Endodermal cell (in vitro differentiated cells): ENCODE measurements at places on chromosomes 6 and 20. TPM values are rescaled to one million over a fixed set of nuclear protein-coding genes. Genes with fewer than 3 reads are reported as not detected.
A peak's percentile ranks its signal among the peaks of the same experiment; 100 is the strongest.

Gene C6orf58
- total RNA-seq = 0.32 TPM in 1 of 3 replicates, not detected in the others

Gene LGSN
- not detected in 3 replicates for total RNA-seq

Gene SPTLC3
- 0.63 and 1.6 TPM in 2 replicates for total RNA-seq

Gene IL17F
- total RNA-seq = not detected in 3 replicates

Gene ZSCAN31
- 4.0 and 4.7 TPM in 2 replicates for total RNA-seq

Gene VARS1
- total RNA-seq = 48.8 to 83.5 TPM (median 83.1 TPM) in 3 replicates

Gene TRIM15
- total RNA-seq = not detected in 2 replicates

Gene ARMH2
- not detected in 3 replicates for total RNA-seq

Gene ECT2L
- total RNA-seq = not detected in 3 replicates

GRCh38 chr6:83265384-83265783 is 72.2 kb downstream of the RWDD2A start:
- no peaks in the 10 kb centered on the region for H3K36me3 ChIP-seq
- no peak overlapping the region for H3K4me3 ChIP-seq
- no peaks in the 10 kb centered on the region for H3K27me3 ChIP-seq
- no peak for DNase-seq
- no peak overlapping the region for H3K27ac ChIP-seq

GRCh38 chr20:41175201-41175651 is 37.9 kb downstream of the PLCG1 start:
- DNase-seq = peak; percentile 27
- H3K4me3 ChIP-seq = no peak overlapping the region
- H3K27ac ChIP-seq = no peak overlapping the region
- peaks cover 69% of the 10 kb centered on the region for H3K36me3 ChIP-seq
- H3K27me3 ChIP-seq = no peaks in the 10 kb centered on the region

DNA sequence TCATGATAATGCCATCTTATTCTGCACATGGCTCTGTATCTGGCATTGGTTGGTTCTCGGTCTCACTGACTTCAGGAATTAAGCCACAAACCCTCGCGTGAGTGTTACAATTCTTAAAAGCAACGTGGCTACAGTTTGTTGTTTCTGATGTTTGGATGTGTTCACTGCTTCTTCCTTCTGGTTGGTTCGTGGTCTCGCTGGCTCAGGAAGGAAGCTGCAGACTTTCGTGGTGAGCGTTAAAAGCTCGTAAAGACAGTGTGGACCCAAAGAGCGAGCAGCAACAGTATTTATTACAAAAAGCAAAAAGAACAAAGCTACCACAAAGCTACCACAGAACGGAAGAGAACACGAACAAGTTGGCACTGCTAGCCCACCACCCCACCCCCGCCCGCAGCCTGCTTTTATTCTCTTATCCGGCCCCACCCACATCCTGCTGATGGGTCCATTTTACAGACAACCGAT is 51.1 kb downstream of the MYLIP start:
- H3K4me1 ChIP-seq = peaks cover 6% of the 10 kb centered on the region
- no peaks in the 10 kb centered on the region for H3K27me3 ChIP-seq
- no peak for DNase-seq
- H3K36me3 ChIP-seq = no peaks in the 10 kb centered on the region
- no peak overlapping the region for H3K4me3 ChIP-seq

- no peak for DNase-seq
- no peak overlapping the region for H3K4me3 ChIP-seq
- H3K27me3 ChIP-seq = no peaks in the 10 kb centered on the region
Observed at GRCh38 chr6:55100686-55101085, 73.6 kb upstream of the HCRTR2 start.

DNA sequence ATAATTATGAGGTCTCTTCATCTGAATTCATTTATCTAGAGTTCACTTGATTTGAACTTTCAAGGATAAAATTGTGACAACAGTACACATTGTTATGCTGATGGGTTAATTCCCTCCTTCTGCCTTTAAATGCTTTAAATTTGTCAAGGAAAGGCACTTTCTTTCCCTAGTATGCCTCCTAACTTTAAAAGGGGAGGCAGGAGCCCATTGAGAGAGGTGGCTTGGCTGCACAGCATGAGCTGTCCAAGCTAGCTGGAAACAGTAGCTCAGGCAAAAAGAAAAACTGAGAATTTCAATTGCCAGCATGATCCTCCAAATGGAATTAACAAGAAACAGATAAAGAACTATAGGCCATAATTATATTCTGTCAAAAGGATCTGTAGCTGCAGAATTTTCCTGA is 243.3 kb upstream of the GRIK2 start:
- H3K27ac ChIP-seq = no peak overlapping the region
- no peak overlapping the region for H3K4me3 ChIP-seq
- DNase-seq = peak; percentile 47
- no peaks in the 10 kb centered on the region for H3K36me3 ChIP-seq
- no peaks in the 10 kb centered on the region for H3K4me1 ChIP-seq

DNA sequence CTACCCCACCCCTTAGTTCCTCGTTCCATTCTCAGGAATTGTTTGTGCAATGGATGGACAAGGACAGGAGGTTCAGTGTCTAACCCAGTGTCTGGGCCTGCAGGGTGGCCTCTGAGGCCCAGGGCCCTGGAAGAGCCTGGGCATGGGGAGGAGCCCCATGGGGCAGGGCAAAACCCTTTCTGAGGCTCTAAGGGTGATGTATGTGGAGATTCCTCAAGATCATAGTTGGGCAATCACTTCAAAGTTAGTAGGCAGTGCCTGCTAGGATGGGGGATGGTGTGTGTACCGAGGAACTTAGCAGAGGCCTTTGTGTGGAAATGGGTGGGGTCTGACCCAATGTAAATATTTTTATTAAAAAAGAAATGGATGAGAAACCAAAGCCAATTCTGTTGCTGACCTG is 6.7 kb upstream of the C2 start:
- H3K4me1 ChIP-seq = no peaks in the 10 kb centered on the region
- H3K4me3 ChIP-seq = no peak overlapping the region
- H3K27me3 ChIP-seq = no peaks in the 10 kb centered on the region
- DNase-seq = no peak
- no peaks in the 10 kb centered on the region for H3K36me3 ChIP-seq
- H3K27ac ChIP-seq = no peak overlapping the region

GRCh38 chr20:36728986-36729385 is 16.9 kb downstream of the NDRG3 start:
- H3K36me3 ChIP-seq = no peaks in the 10 kb centered on the region
- no peak overlapping the region for H3K27ac ChIP-seq
- H3K27me3 ChIP-seq = no peaks in the 10 kb centered on the region
- no peak overlapping the region for H3K4me3 ChIP-seq
- DNase-seq = peak; percentile 64
- H3K4me1 ChIP-seq = peaks cover 7% of the 10 kb centered on the region

DNA sequence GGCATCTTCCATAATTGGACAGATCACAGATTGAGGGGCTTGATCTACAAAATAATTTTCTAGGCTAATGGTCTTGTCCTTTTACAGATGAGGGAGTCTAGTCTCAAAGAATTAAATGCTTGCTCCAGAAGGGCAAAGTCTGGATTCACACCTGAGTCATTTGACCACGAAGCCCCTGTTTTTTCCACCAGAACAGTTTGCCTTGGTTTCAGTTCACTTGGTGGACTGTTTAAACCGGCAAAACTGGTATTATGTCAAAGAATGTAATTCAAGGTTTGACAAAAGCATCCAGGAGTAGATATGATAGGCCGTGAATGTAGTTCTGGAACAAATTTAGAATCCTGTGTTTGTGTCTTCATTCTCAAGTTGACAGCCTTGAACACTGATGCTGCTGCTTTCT is 3.3 kb downstream of the MYO6 start:
- no peaks in the 10 kb centered on the region for H3K4me1 ChIP-seq
- H3K27ac ChIP-seq = no peak overlapping the region
- no peaks in the 10 kb centered on the region for H3K27me3 ChIP-seq

GRCh38 chr20:57060407-57061050 is 205.9 kb downstream of the BMP7 start:
- H3K36me3 ChIP-seq = no peaks in the 10 kb centered on the region
- no peaks in the 10 kb centered on the region for H3K4me1 ChIP-seq
- H3K4me3 ChIP-seq = no peak overlapping the region
- DNase-seq = no peak
- H3K27me3 ChIP-seq = peaks cover 18% of the 10 kb centered on the region
- no peak overlapping the region for H3K27ac ChIP-seq

GRCh38 chr6:35057449-35058357 is 83.4 kb downstream of the TCP11 start:
- no peaks in the 10 kb centered on the region for H3K27me3 ChIP-seq
- H3K36me3 ChIP-seq = peaks cover 31% of the 10 kb centered on the region
- H3K4me1 ChIP-seq = no peaks in the 10 kb centered on the region
- peak overlapping the region; percentile 92 for H3K27ac ChIP-seq

GRCh38 chr6:125257351-125257750 is 44.4 kb downstream of the HDDC2 start:
- H3K4me1 ChIP-seq = no peaks in the 10 kb centered on the region
- H3K27ac ChIP-seq = no peak overlapping the region
- H3K36me3 ChIP-seq = no peaks in the 10 kb centered on the region
- H3K27me3 ChIP-seq = no peaks in the 10 kb centered on the region

DNA sequence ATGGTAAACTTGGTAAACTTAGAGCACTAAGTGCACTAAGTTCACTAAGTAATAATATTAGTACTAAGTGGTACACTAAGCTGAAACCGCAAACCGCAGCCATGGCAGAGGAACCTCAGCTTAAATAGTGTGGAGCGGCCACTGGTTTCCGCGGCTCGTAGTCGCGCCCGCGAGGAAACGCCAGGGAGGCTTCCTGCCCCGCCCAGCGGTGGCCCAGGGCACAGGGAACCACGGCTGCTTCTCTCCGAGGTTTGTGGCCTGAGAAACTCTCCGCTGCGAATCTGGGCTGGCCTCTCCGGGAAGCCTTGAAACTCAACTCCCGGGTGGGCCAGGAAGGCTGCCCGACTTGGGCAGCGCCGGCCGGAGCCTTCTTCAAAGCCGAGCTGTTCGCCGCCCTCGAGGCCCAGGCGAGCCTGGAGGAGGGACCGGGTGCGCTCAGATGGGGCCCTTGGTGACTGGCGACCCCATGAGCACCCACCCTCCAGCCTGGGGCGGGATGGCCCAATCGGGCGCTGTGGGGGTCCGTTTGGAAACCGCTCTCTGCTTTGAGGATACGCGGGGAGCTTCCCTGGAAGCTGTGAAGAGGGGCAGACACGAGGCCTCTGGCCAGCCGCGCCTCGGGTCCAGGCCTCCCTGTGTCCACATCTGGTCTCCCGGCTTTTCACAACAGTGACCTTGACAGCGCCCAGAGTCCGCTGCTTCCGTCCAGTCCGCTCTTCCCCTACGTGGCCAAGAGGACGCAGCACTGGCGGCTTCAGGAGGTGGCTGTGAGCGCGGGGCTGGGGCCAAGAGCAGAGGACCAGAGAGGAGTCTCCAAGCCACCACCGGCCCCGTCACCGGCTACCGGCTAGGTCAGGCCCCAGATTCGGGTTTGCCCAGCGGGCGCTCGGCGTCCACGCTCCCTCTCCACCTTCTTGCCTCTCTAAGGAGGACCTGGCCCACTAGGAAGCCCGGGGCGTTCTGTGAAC is 25.4 kb upstream of the HLA-E start:
- peaks cover 98% of the 10 kb centered on the region for H3K27me3 ChIP-seq
- no peaks in the 10 kb centered on the region for H3K4me1 ChIP-seq
- DNase-seq = no peak
- H3K36me3 ChIP-seq = no peaks in the 10 kb centered on the region
- no peak overlapping the region for H3K27ac ChIP-seq

- H3K36me3 ChIP-seq = peaks cover 89% of the 10 kb centered on the region
- no peaks in the 10 kb centered on the region for H3K27me3 ChIP-seq
- H3K4me3 ChIP-seq = no peak overlapping the region
- no peaks in the 10 kb centered on the region for H3K4me1 ChIP-seq
- DNase-seq = no peak
Observed at GRCh38 chr20:44203161-44203560, 7.4 kb downstream of the OSER1 start.

- H3K27me3 ChIP-seq = peaks cover 96% of the 10 kb centered on the region
- peak within 1 kb of the TSS; percentile 87 for H3K27ac ChIP-seq
- H3K4me3 ChIP-seq = peak within 1 kb of the TSS; percentile 82
Observed at GRCh38 chr20:40689100-40689942, at the start of gene MAFB. TSS of gene MAFB (minus strand) at chr20:40689236. CDS start at chr20:40688850, 386 bp downstream.

- H3K27ac ChIP-seq = peak overlapping the region; percentile 21
- H3K4me3 ChIP-seq = no peak overlapping the region
- no peaks in the 10 kb centered on the region for H3K27me3 ChIP-seq
- H3K36me3 ChIP-seq = no peaks in the 10 kb centered on the region
- no peaks in the 10 kb centered on the region for H3K4me1 ChIP-seq
Observed at GRCh38 chr6:37546141-37546871, 46.6 kb upstream of the CCDC167 start.

GRCh38 chr6:88933521-88933920 is 29.9 kb downstream of the RNGTT start:
- H3K27ac ChIP-seq = no peak overlapping the region
- DNase-seq = no peak
- H3K27me3 ChIP-seq = no peaks in the 10 kb centered on the region
- no peaks in the 10 kb centered on the region for H3K4me1 ChIP-seq
- H3K36me3 ChIP-seq = peaks cover 76% of the 10 kb centered on the region

DNA sequence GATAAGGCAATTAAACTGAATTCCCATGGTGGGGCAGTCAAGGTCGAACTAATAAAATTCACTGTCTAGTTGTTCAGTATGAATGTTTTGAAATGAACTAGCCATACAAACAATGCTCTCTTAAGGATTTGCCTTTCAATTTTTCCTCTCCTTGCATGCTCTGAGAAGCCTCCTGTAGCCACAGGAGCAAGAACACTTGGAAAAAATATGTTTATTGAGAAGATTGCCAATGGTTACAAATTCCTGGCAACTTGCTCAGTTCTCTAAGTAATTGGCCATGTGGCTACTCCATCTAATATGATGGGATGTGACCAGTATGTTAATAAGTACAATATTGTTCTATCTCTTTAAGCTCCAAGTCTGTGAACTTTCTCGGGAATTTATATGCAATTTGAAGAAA is 49.4 kb downstream of the FUT9 start:
- DNase-seq = no peak
- no peaks in the 10 kb centered on the region for H3K36me3 ChIP-seq
- no peak overlapping the region for H3K27ac ChIP-seq
- H3K4me3 ChIP-seq = no peak overlapping the region
- no peaks in the 10 kb centered on the region for H3K27me3 ChIP-seq
- H3K4me1 ChIP-seq = no peaks in the 10 kb centered on the region

DNA sequence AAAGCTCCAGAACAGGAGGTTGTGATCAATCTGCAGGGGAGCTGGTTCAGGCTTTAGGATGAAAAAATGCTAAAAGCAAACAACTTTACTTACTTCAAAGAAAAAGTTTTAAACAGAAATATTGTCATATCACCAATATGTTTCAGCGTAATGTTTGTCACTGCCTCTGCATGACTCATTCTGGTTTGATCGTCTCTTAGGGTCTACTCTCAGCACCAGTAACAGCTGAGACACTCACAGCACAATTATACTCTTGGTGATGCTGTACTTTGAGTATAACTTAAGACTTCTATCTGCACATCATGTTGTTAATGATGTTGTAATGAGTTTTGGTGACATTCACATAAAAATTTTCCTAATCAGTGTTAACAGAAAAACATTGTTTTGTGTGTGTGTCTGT is 665.4 kb downstream of the EPM2A start:
- DNase-seq = no peak
- H3K27me3 ChIP-seq = no peaks in the 10 kb centered on the region
- H3K4me3 ChIP-seq = no peak overlapping the region
- H3K36me3 ChIP-seq = no peaks in the 10 kb centered on the region
- no peaks in the 10 kb centered on the region for H3K4me1 ChIP-seq
- no peak overlapping the region for H3K27ac ChIP-seq
